ENCODE measurements at places on chromosomes 1 and 21.

GRCh38 chr1:169081503-169082123 is 24.9 kb upstream of the ATP1B1 start:
- DNase-seq: no peak

- no peak for DNase-seq
Observed at GRCh38 chr21:26280775-26281174, 110.2 kb upstream of the APP start.

DNA sequence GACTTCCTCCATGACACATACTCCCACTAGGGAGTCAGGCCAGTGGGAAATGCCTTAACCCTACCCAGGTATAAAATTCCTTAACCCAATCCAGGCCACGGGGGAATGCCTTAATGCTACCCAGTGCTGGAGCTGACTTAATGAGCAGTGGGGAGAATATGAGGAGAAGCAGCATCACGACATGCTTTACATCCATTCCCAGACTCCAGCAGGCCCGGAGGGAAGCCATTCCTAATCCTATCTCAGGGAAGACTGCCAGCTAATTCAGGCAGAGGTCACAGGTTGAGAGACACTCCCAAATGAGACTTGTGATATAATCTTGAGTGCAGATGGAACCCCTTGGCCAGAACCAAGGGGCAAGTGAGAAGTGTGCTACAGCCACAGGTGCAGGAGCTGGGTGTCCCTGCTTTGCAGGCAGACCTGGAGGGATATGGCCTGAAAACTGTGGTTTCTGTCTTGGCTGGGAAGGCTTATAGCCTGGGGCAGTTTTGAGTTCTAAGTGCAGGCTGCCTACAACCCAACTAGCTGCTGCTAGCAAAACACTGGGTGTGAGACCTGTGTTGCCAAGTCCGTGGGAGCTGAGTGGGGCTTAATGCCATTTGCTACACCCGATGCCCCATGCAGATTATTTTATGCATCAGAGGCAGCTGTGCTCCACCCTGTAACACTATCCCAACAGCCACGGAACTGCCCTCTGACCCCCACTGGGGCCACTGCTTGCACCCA is 45.1 kb upstream of the GUCA2A start:
- DNase-seq: no peak

- no peak for DNase-seq
Observed at GRCh38 chr1:226717256-226717909, 21.7 kb downstream of the ITPKB start.

Measured in NCI-H510A treated with DMSO at 0.1 percent for 48 hours (cell line).